Inflammatory macrophage treated with lipopolysaccharide for 4 hours (primary cell): ENCODE measurements at places on chromosomes 1 and 21.

GRCh38 chr1:151406176-151406575 is 6.8 kb downstream of the PSMB4 start:
- no peak for DNase-seq

GRCh38 chr1:200982071-200982945 is 41.2 kb downstream of the KIF21B start:
- no peak for DNase-seq

GRCh38 chr1:55816456-55817426 is 601.6 kb upstream of the USP24 start:
- DNase-seq: peak; percentile 1

- no peak for DNase-seq
These were observed 119.8 kb upstream of the ZBTB40 start for GRCh38 chr1:22331618-22332423.

- no peak for DNase-seq
These were observed 78.4 kb downstream of the AK5 start for GRCh38 chr1:77360256-77360655.

DNA sequence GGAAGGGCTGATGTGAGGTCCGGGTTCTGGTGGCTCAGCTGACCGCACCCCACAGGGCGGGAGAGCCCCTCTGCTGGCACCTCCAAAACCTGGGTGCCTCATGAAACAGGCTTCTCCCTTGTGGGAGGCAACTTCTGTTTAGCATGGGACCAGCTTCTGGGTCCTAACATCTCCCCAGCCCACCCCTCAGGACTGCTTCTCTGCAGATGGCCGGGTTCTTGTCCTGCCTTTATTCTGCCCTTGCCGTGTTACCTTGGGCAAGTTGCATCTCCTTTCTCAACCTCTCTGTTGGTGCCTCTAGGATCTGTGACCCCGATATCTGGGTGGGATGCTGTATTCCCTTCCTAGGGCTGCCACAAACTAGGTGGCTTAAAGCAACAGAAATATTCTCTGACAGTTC is 15.0 kb upstream of the TTC22 start:
- no peak for DNase-seq

DNA sequence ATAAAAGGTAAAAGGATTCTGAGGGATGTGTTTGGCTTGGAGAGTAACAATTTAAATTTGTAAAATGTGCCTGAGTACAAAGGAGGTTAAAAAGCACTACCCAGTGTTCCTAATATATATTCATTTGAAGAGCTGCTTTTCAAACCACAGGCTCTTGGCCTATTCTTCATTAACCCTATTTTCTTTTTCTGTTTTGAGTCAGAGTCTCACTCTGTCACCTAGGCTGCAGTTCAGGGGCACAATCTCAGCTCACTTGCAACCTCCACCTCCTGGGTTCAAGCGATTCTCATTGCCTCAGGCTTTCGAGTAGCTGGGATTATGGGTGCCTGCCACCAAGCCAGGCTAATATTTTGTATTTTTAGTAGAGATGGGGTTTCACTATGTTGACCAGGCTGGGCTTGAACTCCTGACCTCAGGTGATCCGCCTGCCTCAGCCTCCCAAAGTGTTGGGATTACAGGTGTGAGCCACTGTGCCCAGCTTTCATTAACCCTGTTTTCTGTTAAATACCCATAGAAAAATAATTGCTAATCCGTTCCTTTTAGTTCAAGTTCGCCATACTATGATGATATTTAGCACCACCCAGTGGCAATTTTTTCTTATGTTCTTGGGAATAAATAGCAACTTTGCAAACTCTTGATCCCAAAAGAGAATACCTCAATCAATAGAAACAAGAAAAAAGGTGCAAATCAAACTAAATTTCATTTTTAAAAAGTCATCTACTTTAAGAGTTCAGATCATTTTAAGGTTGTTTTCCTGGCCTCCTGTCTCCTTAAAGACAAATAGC is 30.5 kb downstream of the ZBTB8OS start:
- peak; percentile 26 for DNase-seq

GRCh38 chr21:45079351-45079750 is 5.0 kb downstream of the ADARB1 start:
- DNase-seq: peak; percentile 54

GRCh38 chr1:7366286-7366954 is 404.7 kb upstream of the VAMP3 start:
- DNase-seq: no peak
